ENCODE measurements at places on chromosomes 7 and 10.

GRCh38 chr10:110487411-110488331 is 10.0 kb upstream of the DUSP5 start:
- DNase-seq = no peak

GRCh38 chr10:101565936-101566332 is 22.1 kb downstream of the POLL start:
- no peak for DNase-seq

DNA sequence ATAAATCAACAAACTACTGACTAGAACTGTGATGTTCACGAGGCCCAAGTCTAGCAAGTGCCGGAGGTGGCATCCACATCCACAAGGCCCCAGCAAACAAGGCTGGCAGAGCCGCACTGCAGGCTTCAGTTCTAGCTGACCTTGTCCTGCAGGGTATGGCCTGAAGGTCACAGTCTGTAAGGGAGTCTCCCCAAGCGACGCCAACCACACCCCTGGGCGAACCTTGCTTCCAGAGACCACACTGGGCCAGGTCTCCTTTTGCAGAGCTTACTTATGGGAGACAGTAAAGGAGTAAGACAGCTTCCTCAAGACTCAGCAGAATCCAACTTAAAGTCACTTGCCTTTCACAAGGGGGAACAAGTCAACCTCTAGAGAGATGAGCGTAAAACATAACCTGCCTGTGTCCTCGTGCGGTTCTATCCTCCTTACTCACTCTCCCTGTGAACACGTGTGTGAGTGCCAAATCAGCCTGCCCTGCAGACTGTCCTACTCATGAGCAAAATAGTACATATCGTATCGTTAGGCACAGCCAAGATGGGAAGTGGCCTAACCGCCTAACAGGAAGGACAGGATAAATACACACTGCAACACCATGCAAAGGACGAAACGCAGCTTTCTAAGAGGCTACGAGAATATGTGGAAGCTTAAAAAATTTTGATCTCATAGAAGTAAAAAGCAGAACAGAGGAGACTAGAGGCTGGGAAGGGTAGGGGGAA is 22.7 kb downstream of the FAM53B start:
- no peak for DNase-seq

DNA sequence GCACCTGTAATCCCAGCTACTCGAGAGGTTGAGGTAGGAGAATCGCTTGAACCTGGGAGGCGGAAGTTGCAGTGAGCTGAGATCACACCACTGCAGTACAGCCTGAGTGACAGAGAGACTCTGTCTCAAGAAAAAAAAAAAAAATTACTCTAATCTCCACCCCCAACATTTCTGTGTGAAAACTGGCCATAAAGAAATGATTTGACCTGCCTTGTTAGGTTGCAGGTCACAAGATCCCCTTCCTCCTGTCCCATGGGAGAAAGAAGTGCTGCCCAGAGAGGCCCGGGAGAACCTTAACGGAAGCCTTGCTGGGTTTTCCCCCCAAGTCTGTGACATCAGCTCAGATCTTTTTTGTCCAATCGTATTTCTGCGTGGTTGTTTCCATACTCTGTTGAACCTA is 8.7 kb upstream of the CALHM1 start:
- no peak for DNase-seq

GRCh38 chr7:37128327-37129034 is 320.2 kb downstream of the ELMO1 start:
- no peak for DNase-seq

DNA sequence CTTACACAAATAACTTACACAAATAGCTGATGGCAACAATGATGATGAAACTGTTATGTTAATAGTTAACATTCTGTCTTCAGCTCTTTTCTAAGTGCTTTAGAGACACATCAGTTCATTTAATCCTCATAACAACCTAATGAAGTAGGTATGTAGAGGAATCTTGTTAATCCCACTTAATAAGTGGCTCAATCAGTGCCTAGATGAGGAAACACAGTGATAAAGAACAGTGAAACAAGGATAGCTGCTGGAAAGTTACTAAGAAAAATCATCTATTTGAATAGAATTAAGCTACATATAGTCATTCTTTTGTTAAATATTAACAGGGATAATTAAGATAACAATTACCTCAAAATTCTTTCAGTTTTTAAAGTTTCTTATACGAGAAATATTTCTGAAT is 487.6 kb downstream of the ARL4A start:
- no peak for DNase-seq

- no peak for DNase-seq
These were observed 11.3 kb downstream of the KCNIP2 start for GRCh38 chr10:101832325-101832771.
